ENCODE measurements at places on chromosomes 5 and 9.

GRCh38 chr9:134391319-134392231, 65.3 kb downstream of the RXRA start:
- peak overlapping the region; percentile 98 for H3K27ac ChIP-seq
- H3K36me3 ChIP-seq: no peaks in the 10 kb centered on the region
- peaks cover 32% of the 10 kb centered on the region for H3K4me1 ChIP-seq
- H3K27me3 ChIP-seq: no peaks in the 10 kb centered on the region
- H3K4me3 ChIP-seq: peak overlapping the region; percentile 85

DNA sequence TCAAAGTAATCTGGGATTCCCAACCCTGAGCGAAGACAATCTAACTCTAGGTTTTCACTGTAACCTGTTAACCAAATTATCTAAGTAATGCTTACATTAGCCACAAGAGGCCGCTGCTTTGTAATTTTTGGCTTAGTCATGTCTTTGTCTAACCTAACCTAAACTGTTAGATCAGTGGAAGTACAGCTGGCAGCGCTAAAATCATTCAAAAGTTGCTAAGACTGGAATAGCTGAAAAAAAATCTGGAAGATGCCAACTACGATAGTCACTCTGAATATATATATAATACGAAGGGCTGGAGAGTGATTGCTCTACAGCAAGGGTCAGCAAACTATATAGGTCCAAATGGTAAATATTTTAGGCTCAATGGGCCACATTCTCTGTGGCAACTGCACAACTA, 60.2 kb downstream of the FBXO38 start:
- H3K27ac ChIP-seq: peak overlapping the region; percentile 27
- H3K27me3 ChIP-seq: no peaks in the 10 kb centered on the region
- no peak overlapping the region for H3K4me3 ChIP-seq

GRCh38 chr9:128683340-128684064, 5.5 kb upstream of the SET start:
- H3K27me3 ChIP-seq: no peaks in the 10 kb centered on the region
- peaks cover 38% of the 10 kb centered on the region for H3K4me1 ChIP-seq
- no peaks in the 10 kb centered on the region for H3K36me3 ChIP-seq
- H3K4me3 ChIP-seq: peak overlapping the region; percentile 100

- no peaks in the 10 kb centered on the region for H3K4me1 ChIP-seq
- no peak overlapping the region for H3K27ac ChIP-seq
- DNase-seq: no peak
- no peaks in the 10 kb centered on the region for H3K27me3 ChIP-seq
- peaks cover 7% of the 10 kb centered on the region for H3K36me3 ChIP-seq
- no peak overlapping the region for H3K4me3 ChIP-seq
These were observed 5.1 kb downstream of the POU5F2 start for GRCh38 chr5:93736284-93736683.

DNA sequence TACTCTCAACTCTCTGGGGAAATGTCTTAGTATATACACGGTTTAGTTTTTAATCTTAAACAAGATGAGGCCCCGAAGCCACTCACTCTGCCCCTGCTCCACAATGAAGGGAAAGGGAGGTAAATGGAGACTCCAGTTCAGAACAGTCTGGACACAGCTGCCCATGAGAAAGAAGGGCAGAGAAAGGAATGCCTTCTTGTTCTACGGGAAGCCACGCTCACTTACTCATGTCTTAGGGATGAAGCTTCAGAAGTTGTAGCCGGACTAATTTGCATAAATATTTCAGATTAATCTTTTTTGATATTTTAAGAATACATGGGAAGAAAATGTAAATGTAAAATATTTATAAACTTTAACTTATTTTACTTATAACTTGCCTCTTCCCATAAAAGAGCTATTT, 94.0 kb downstream of the COL23A1 start:
- no peaks in the 10 kb centered on the region for H3K36me3 ChIP-seq
- no peak for DNase-seq
- H3K4me1 ChIP-seq: no peaks in the 10 kb centered on the region
- peaks cover 33% of the 10 kb centered on the region for H3K27me3 ChIP-seq

- no peak for DNase-seq
- H3K4me1 ChIP-seq: peaks cover under 1% of the 10 kb centered on the region
- no peak overlapping the region for H3K4me3 ChIP-seq
- H3K27ac ChIP-seq: no peak overlapping the region
- peaks cover 13% of the 10 kb centered on the region for H3K27me3 ChIP-seq
These were observed 28.8 kb downstream of the C5orf15 start for GRCh38 chr5:133939668-133940067.

DNA sequence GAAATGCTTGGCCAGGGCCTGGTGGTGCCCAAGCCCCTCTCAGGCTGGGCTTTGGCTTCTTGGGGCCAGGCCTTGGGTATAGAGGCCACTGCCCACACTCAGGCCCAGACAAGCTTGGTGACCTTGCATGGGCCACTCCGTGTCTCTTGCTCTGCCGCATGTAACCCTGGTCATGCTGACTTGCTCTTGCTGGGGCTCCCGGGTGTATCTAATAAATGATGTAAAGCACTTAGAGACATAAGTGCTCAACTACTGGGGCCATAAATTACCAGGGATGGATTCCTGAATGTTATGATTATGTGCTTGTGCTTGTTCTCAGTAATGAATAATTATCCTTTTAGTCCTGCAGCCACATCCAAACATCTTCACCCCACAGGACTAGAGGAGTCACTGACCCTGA, 54.0 kb downstream of the C5orf15 start:
- DNase-seq: no peak
- H3K27ac ChIP-seq: no peak overlapping the region
- no peaks in the 10 kb centered on the region for H3K4me1 ChIP-seq
- H3K4me3 ChIP-seq: no peak overlapping the region
- H3K27me3 ChIP-seq: no peaks in the 10 kb centered on the region
